DMS153 (cell line): ENCODE measurements at places on chromosomes 7 and 10.

DNA sequence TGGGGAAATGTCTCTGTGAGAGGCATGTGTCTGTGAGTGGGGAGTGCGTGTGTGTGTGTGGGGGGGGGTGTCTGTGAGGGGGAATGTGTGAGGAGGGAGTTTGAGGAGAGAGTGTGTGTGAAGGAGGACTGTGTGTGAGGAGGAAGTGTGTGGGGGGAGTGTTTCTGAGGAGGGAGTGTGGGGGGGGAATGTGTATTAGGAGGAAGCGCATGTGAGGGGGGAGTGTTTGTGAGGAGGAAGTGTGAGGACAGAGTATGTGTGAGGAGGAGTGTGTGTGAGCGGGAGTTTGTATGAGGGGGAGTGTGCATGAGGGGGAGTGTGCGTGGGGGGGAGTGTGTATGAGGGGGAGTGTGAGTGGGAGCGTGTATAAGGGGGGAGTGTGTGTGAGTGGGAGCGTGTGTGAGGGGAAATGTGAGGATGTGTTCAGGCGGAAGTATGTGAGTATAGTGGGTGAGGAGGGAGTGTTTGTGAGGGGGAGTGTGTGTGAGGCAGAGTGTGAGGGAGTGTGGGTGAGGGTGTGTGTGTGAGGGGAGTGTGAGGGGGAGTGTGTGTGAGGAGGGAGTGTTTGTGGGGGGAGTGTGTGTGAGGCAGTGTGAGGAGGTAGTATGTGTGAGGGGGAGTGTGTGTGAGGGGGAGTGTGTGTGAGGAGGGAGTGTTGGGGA, 21.8 kb upstream of the PTPRN2 start:
- DNase-seq, result no peak

- DNase-seq, result no peak
These were observed 56.3 kb downstream of the IFIT5 start for GRCh38 chr10:89470628-89471027.

DNA sequence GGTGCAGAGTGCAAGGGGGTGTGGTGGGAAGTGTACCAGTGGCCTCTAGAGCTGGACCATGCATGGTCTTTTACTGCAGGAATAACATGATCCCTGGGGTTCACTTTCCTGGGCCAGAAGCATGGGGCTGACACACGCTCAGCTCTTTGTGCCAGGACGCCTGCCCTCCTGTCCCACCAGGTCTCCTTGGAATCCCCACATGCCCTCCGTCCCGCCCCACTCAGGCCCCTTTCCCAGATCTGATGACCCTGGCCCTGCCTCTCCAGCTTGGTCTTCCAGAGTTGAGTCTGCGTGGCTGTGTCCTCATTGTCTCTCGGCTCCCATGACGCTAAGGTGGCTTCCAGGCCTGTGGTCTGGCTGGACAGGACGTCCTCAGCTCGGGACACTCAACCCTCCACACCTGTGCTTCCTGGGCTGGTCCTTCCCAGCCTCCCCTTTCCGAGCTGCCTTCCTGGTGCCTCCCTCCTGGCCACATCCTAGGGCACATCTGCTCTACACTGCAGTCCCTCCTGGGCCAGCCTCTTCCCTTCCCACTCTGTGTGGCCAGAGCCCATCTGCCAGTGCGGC, 249.5 kb upstream of the SHH start:
- no peak for DNase-seq

GRCh38 chr7:124444696-124445480, 320.7 kb downstream of the GPR37 start:
- DNase-seq, result no peak

- no peak for DNase-seq
These were observed 165.0 kb downstream of the CCSER2 start for GRCh38 chr10:84493361-84493760.

DNA sequence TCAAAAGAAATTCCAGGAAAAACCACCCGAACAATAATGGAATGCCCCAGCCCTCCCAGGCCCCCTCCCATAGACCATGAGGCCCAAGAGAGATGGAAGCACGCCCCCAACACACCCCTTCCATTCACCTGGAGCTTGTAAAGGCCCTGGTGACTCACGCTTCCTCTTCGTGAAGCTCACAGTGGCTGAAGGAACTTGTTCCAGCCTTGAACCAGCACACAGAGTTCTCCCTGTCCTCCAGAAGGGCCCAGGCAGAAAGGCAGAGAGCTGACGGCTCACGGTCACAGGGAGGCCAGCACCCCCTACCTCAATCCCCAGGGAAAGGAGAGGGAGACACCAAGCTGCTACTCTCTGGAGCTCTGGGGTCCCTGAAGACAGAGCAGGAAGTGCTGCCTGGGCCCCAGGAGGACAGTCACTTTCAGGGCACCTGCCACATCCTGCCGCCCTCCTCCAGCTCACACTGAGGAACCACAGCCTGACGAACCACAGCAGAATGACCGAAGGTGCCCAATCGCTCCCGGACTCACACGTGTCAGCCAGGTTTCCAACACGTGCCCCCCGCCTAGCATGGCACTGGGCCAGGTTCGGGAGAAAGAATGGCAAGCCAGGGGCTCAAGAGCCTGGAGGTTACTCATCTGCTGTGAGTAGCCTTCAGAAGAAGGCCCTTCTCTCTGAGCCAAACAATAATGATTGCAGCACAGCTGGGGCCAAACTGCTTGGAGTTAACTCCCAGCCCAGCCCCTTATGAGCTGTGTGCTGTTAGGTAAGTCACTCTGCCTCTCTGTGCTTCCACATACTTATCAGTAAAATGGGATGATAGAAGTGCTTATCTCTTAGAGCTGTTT, 52.8 kb downstream of the DLG5 start:
- DNase-seq, result peak; percentile 78

DNA sequence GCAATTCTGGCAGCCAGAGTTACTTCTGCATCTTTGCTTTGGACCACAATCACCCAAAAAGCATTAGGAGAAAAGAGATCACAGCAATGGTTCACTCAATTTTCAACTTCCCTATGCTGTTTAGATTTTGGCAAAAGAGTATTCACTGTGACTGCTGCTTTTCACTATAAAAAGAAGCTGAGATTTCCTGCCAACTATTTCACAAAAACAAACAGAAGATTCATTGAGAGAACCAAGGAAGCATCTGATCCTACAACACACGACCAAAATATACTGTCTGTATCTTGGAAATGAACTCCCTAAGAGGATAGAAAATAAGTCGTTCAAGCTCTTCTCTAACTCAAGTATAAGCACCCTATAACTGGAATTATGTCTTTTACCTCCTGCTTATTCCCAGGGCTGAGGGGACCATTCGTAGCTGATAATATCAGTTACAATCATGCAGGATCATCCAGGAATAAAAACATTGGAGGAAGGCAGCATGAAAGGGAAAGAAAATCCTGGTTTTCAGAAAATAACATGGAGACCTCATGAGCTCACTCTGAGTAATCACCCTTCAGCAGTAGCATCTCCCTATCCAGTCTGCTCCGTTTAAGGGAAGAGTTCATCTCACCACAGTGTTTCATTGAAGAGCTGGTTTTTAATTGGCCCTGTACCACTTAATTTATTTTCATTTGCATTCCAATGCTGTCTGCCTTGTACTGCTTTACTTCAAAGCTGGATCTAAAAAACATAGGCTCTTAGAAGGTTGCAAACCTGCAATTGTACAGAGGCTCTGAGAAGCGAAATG, 256.2 kb downstream of the PAXIP1 start:
- no peak for DNase-seq

- no peak for DNase-seq
These were observed 46.2 kb downstream of the GTF2IRD1 start for GRCh38 chr7:74499835-74500388.

- no peak for DNase-seq
These were observed 421.3 kb upstream of the FZD8 start for GRCh38 chr10:36063396-36063795.

- DNase-seq, result no peak
These were observed 73.4 kb upstream of the LAMB4 start for GRCh38 chr7:108203537-108203936.

DNA sequence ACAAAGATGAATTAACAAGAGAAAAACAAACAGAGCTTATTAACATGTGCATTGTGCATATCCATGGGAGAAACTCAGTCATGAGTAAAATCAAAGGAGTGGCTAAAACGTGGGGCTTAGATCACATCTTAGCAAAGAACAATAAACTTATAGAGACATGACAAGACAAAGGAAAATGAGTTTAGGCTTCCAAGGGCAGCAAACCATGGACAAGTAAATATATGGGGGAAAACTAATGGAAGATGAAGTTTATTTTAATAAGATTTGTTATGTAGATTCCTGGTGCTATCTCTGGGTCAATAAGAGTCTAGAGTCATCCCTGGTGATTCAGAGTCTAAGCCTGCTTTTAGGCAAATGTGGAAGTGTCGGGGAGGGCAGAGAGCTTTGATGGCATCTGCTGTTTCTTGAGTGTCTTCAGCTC, 87.2 kb upstream of the PLPP4 start:
- no peak for DNase-seq

- peak; percentile 76 for DNase-seq
These were observed 115.8 kb downstream of the TMEM130 start for GRCh38 chr7:98753989-98754479.

DNA sequence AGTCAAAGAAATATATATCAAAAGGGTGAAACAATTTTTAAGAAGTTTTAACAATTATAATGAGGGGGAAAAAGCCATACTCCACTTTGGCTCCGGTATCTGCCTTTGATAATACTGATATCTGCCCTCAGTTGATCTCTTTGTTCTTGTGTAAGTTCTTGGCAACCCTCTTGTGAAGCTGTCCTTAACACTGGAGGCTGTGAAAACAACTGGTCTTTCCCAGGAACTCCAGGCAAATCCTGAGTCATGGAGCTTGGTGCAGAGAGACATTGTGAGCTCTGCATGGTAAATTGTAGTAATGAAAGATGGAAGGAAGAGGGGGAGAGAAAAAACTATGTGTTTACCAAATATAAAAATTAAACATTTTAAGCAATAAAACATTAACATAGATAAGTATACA, 11.9 kb upstream of the ERVW-1 start:
- DNase-seq, result no peak

GRCh38 chr10:80187060-80187459, 18.3 kb downstream of the ANXA11 start:
- DNase-seq, result no peak

DNA sequence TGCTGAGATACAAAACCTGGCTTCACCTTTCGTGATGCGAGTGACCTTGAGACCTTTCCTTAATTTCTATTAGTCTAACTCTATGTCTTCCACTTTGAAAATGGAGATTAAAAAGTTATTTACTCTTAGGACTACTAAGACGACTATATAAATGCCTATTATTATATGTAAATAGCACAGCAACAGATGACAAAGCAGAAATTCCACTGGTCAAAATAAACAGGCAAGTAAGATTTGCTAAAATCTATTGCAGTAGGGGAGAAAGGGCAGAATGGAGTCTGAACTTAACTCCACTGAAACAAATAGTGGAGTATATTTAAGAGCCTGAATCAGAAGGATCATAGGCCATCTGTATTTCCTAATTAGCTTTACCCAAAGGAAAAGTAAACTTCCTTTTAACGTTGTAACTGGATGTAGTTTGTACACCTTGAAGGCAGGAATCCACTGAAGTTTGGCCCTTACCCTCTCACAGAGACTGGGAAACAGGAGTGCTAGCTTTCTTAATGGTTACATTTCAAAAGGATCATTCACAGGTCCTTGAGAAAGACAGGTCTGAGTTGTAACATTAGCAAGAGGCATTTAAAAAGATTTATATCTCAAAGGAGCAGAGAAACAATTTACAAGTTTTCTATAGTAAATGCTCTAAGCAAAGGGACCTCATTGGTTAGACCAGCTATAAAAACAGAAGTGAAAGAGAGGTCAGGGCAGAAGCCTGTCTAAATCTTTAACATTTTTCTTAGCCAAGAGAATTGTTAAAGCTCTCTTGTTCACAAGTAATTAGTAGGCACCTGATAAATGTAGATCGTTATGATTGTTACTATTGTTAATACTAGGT, 332.5 kb downstream of the ZWINT start:
- DNase-seq, result no peak

DNA sequence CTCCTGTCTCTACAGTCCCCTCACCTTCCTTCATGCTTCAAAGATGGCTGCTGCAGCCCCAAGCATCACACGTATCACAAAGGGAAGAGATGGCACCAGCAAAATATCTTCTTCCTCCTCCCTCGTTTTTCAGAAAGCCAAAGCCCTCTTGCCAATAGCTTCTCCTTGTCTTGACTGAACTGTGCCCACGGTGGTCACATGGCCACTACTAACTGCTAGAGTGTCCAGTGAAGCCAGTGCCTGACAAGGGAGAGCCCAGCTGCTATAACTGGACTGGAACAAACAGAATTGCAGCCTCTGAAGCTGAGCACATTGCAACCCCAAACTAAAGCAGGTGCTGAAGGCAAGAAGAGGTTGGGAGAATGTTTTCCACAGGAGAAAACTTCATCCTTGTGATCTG, 120.8 kb upstream of the RET start:
- DNase-seq, result no peak

GRCh38 chr7:106029451-106029850, 66.4 kb downstream of the CDHR3 start:
- no peak for DNase-seq

GRCh38 chr7:38753347-38753746, 122.2 kb upstream of the AMPH start:
- DNase-seq, result no peak

GRCh38 chr7:158868764-158869410, 12.5 kb downstream of the DYNC2I1 start:
- DNase-seq, result no peak
